ENCODE measurements at places on chromosomes 1 and 21.

- DNase-seq, result no peak
Observed at GRCh38 chr21:38472412-38473108, 25.7 kb downstream of the ERG start.

GRCh38 chr1:147579934-147580537 lies 38.7 kb downstream of the BCL9 start:
- DNase-seq, result no peak

DNA sequence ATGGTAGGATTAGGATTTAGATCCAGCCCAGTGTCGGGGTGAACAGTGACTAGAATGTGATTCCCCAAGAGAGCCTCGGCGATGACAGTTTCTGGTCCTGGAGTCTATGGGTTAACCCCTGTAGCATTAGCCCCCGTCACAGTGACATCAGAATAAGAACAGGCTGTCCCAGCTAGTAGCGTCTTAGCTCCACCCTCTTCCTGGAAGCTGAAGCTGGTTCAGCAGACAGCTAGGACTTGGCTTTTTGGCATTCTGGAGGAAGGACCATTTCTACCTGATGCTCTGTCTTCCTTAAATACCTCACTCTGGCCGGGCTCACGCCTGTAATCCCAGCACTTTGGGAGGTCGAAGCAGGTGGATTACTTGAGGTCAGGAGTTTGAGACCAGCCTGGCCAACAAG lies 5.0 kb downstream of the NDUFS2 start:
- DNase-seq, result no peak

GRCh38 chr1:39409055-39409816 lies 82.2 kb upstream of the BMP8A start:
- no peak for DNase-seq

DNA sequence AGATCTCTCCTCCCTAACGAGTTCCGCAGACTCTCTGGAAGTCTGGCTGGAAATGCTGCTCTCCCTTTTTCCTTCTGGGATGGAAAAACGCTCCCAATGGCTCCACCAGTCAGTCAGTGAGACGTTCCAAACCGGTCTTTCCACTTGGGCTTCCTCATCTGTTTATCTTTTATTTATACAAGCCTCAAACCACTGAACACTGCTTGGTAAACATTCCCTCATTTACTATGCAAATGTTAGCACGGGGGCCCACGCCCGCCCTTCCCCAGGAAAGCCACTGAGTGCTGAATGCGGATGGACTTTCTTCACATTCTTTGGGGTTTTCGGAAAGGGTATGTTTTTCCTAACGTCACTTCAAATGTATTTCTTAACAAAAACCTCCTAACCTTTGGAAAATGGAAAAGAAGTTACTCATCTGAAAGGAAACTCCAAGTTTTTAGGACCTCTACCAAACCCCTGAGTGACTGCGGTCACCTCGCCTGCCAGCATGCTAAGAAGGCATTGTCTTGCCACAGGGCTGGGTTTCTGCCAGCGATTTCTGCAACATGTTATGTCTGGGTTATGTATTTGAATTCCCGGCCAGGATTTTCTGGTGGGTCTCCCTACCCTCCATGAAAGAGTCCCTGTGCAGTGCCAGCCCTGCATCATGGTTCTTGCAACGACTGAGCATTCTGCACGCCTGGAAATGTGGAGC lies 14.0 kb upstream of the UMODL1 start:
- DNase-seq, result no peak

GRCh38 chr1:26915204-26915842 lies 1.5 kb upstream of the NR0B2 start:
- DNase-seq, result no peak

GRCh38 chr21:42465803-42466127 lies 30.3 kb downstream of the RSPH1 start:
- DNase-seq, result no peak

DNA sequence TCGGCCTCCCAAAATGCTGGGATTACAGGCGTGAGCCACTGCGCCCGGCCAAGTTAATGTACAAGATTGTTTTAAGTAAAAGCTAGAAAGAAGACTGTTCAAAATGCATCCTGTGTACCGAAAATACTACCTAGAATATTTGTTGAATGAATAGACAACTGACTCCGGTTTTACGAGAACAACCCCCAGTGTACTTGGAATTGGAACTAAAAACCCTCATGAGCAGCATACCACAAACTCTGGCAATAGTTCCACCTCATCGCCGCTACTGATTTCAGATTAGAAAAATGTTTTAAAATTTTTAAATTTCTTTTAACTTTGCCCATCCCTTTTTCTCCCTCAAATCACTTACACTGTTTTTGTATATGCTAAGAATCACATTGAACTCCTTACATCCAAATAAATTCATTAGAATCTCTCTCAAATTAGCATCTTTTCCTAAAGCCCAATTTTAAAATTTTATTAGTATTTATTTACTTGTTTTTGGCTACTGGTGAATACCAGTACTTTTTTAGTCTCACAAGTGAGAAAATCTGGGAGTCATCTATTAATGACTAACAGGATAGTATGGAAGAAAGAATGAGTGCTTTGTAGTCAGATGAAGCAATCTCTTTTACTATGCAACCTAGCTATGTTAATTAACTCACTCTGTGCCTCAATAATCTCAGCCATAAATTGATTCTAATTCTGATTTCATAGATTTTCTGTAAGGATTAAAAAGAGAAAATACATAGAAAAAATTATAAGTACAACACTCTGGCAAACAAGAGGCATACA lies 95.1 kb downstream of the GPATCH2 start:
- no peak for DNase-seq

- no peak for DNase-seq
Observed at GRCh38 chr1:232538224-232538942, 91.5 kb downstream of the SIPA1L2 start.

- no peak for DNase-seq
Observed at GRCh38 chr1:16092097-16092922, 18.9 kb upstream of the FAM131C start.

- no peak for DNase-seq
Observed at GRCh38 chr1:10724511-10724910, 71.9 kb downstream of the CASZ1 start.

GRCh38 chr1:211037095-211037494 lies 96.9 kb downstream of the KCNH1 start:
- no peak for DNase-seq

GRCh38 chr1:83718338-83718737 lies 280.6 kb downstream of the TTLL7 start:
- DNase-seq, result no peak

DNA sequence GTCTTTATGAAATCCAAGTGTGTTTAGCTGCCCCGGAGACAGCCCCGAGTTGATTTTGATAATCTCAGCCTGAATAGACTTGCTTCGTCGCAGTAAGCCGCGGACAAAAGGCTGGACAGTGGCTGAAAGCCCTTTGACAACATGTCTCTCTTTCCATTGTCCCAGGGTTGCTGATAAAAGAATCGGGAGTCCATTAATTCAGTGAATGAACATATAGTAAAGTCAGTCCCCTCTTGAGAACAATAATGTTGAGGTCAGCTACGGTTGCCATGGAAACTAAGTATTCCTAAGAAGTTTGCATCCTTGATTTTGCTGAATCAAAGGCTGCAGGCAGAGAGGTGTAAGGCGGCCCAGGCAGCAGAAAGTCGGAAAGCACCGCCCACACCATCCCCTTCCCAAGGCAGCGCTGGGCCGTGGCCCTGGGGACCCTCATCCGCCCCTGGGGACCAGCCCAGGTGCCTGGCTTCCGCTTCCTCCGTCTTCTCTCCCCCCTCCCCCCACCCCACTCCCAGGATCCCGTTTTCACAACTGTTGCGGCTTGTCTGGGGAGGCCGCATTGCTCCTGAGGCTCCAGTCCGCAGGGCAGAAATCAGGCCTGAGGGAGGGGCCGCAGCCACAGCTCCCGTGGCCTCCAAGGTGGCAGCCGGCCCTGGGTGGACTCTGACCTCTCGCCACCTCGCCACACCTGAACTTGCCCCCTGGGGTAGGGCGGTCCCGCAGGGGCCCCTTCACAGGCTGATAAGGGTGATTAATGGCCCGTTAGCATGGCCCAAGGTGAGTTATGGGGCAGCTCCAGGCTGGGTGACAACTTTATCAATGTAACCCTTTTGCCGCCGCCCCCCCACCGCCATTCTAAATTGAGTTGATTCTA lies 180.9 kb downstream of the PRDM16 start:
- no peak for DNase-seq

DNA sequence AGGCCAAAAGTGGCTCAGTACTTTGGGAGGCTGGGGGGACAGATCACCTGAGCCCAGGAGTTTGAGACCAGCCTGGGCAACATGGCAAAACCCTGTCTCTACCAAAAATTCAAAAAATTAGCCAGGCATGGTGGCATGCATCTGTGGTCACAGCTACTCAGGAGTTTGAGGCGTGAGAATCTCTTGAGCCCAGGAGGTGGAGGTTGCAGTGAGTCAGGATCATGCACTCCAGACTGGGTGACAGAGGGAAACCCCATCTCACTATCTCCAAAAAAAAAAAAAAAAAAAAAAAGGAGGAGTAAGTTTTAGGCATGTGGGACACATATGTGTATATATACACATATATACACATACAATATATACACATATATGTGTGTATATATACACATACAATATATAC lies 165.3 kb upstream of the DPYD start:
- no peak for DNase-seq

DNA sequence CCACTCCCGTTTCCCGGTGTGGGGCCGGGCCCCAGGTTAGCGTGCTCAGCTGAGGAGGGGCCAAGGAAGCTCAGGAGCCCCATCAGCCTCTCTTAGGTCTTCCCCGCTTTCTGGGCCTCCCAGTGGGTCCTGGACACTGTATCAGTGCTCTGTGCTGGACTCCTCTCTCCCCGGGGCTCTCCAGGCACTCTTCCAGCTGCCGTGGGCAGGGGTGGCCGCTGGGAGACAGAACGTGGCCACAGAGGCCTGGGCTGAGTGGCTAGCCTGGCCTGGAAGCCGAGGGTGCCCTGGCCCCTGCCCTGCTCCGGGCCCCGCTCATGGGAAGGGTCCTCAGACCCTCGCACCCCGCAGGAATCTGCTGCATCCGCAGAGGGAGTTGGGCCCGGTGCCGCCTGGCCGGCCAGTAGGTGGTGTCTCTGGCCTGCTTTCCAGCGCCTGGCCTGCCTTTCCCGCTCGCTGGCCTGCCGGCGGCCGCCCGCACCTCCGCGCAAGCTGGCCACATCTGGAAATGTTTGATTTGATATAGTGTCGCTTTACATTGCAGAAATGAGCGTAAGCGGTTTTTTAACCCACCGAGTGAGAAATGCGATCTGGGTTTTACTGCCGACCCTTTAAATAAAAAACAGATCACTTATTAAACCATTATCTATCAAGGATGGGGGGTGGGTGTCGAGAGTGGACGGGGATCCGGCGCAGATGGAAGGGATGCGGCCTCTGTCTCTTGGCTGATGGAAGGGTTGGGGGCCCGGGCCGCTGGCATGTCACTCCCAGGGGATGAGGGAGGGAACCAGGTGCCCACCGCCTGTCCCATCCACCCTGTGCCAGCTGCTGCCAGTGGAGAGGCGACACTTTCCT lies 74.4 kb upstream of the TTC34 start:
- DNase-seq, result no peak

DNA sequence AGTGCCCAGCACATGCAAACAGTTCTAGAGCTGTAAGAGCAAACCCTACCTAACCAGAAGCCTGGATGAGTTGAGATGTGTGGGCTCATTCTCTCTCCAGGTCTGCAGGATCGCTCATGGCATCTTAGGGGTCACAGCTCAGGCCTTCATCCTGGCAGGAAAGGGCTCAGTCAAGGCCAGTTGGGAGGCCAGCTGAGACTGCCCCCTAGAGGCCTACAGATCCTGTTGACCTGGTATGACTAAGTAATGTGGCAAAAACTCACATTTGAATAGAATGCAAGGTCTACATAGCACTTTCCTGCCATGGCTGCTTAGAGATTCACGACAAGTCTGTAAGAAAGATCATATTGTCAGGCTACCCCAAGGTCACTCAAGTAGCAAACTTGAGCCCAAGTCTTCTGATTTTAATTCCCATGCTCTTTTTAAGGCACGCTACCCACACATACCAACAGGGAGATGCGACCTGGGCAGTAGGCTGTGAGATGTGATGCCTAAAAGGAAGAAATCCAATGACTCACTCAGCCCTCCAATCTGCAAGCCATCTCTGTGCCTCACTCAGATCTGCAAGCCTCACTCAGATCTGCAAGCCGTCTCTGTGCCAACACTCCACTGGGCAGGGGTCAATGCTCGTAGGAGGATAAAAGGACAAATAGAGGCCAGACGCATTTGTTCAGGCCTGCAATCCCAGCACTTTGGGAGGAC lies 5.1 kb upstream of the CAPN8 start:
- DNase-seq, result no peak

GRCh38 chr1:94661431-94661932 lies 119.9 kb upstream of the F3 start:
- DNase-seq, result no peak

DNA sequence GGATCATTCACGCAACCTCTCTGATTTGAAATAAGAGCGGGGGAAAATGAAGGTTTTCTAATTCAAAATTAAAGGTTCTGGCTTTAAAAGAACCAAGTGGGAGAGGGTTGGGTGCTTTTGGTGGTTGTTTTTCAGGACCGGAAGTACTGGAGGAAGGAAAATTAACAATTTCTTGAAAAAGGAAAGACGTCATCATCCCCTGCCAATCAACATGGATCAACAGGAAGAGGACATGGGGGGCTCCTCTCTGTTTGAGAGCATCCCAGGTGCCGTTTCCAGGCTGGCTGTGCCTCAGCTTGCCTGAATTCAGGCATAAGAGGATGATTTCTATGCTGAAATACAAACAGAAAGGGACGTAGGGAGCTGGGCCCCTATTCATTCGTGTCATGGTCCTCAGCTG lies 21.6 kb upstream of the NID1 start:
- no peak for DNase-seq

DNA sequence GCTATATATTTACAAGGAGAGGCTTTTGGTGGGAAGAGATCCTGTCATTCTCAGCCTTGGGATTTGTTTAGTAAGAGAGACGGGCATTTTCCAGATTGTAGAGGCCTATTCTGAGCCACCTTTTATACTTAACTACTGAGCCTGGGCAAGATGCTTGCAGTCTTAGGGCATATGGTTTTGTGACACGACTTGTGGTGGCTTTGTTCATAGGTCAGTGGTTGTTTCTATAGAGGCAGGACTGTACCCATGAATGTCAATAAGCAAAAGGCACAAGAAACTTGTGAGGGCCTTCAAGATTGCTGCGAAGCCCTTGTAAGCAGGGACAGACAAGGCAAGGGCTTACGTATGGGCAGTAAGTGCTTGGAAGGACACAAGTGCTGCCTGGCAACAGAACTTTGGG lies 3.4 kb upstream of the FCRL3 start:
- no peak for DNase-seq

- DNase-seq, result no peak
Observed at GRCh38 chr1:78591971-78592370, 28.3 kb upstream of the IFI44L start.

GRCh38 chr21:35400233-35400939 lies 351.3 kb upstream of the RUNX1 start:
- DNase-seq, result no peak

- no peak for DNase-seq
Observed at GRCh38 chr21:28781602-28782276, 210.9 kb downstream of the LTN1 start.

GRCh38 chr1:103250441-103250861 lies 142.1 kb upstream of the COL11A1 start:
- DNase-seq, result no peak

GRCh38 chr1:215518594-215518993 lies 48.5 kb upstream of the KCTD3 start:
- DNase-seq, result no peak

All from activated naive CD4-positive, alpha-beta T cell (primary cell).